ENCODE measurements at places on chromosomes 2 and 18.

GRCh38 chr2:106800976-106801655 is 84.9 kb downstream of the ST6GAL2 start:
- DNase-seq: no peak

- DNase-seq: no peak
These were observed 25.9 kb upstream of the IMPA2 start for GRCh38 chr18:11955239-11956029.

DNA sequence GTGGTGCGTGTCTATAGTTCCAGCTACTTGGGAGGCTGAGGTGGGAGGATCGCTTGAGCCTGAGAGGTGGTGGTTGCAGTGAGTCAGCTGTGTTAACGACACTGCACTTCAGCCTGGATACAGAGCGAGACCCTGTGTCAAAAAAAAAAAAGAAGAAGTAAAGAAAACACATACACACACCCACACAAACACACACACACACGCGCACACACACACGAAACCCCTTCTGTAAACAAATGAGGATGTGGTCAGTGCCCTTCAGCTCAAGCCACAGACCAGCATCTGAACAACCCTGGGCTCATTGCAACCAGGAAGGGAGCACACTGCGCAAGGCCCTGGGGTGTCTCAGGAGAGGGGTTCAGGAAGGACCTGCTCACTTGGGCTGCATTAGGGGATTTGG is 47.9 kb upstream of the KCNF1 start:
- no peak for DNase-seq

DNA sequence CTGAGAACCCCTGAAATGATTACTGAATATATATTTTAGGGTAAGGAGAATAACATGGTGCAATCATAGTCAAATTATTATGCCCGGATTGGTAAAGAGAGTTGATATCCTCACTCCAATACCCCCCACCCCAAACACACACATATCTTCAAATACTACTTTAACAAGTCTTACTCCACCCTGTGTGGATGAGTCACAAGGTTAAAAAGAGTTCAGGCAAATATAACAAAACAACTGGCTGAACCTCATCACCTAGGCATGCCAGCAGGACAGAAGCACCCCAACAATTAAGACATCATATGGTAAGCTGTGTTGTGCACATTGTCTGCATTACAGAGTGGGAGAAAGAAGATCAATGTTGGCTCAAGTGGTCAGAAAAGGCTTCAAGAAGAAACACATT is 857.4 kb downstream of the TDRD15 start:
- no peak for DNase-seq

- DNase-seq: no peak
These were observed 50.1 kb downstream of the ICA1L start for GRCh38 chr2:202821206-202822160.

DNA sequence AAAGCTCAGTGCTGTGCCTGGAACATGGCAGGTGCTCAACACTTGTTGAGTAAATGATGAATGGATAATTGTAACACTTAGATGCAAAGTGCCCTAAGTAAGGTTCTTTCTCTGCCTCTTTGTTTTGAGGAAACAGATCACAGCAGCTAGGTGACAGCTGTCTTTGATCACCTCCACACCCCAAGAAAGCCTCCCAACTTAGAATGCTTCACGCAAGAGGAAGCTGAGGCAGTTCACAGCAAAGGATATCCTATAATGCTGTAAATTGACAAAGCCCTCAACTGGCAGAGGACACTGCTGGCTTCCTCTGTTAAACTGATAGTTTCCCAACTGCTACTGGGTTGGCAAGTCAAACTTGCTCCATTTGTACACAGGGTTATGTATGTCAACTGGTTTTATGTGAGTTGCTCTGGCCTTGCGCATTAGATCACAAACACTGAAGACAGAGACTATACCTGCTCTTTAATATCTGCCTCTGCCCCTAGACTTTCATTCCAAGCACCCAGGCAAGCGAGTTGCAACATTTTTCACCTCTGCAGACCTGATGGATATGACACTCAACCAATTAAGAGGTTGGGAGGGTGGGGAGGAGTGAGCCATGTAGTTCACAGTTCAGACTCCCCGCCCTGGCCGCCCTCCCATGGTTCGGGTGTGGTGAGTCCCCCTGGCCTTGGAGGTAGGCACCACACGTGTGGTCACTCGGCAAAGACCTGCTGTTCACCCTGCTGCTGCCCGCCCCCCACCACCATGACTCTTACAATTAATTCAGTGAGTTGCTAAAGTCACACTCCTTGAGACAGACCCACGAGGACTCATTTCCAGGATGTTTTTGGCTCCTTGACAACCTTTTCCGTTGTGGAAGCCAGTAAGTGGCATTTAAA is 4.8 kb upstream of the MALL start:
- no peak for DNase-seq

- DNase-seq: no peak
These were observed 531.2 kb downstream of the PIK3C3 start for GRCh38 chr18:42486271-42486670.

DNA sequence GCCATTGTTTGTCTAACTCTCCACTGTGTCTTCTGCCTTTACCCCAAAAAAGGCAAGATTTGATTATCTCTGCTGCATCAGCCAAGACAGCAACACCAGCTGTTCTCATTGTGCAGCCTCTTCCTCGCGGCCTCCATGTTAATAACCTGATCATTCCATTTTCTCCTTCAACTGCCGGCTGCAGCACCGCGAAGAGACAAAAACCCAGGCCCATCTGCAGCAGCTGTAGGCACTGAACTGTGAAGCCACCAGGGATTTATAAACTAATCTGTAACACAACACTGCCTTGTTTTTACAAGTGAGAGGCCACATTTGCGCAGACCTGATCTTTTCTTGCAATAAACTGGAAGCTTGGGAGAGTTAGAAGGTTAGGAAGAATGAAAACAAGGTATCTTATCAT is 147.8 kb downstream of the SATB2 start:
- no peak for DNase-seq

- no peak for DNase-seq
These were observed 95.3 kb upstream of the FAM136A start for GRCh38 chr2:70397186-70397585.
